ENCODE measurements at places on chromosomes 5 and 9.

DNA sequence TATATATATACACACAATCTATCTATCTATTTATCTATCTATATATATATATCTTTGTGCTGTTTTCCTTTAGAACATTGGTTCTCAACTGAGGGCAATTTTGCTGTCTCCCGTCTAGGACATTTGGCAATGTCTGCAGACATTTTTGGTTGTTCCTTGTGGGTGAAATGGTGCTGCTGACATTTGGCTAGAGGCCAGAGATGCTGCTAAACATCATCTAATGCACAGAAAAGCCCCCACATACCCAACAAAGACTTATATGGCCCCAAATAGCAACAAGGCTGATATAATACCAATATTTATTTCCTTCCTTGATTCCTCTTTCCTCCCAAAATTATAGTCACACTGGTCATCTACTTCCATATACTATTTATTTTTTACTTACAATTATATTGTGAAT is 197.5 kb downstream of the TRPM3 start:
- no peak for DNase-seq

DNA sequence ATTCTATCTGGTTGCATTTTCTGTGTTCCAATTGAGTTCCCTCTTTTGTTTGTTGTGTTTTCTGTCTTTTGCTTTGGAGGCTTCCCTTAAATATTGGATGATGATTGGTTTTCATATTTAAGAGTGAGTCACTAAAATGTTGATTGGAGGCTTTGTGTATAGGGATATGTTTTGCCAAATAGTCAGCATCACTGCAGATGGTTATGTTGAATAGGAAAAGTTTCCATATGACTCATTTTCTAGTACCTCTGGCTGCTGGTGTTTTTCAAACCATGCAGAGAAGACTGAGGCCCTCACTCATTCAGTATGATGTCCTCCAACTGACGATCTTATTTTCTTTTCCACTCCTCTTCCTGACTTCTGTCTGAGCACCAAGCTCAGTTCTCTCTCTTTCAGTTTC is 1290.0 kb downstream of the EFNA5 start:
- DNase-seq: no peak

DNA sequence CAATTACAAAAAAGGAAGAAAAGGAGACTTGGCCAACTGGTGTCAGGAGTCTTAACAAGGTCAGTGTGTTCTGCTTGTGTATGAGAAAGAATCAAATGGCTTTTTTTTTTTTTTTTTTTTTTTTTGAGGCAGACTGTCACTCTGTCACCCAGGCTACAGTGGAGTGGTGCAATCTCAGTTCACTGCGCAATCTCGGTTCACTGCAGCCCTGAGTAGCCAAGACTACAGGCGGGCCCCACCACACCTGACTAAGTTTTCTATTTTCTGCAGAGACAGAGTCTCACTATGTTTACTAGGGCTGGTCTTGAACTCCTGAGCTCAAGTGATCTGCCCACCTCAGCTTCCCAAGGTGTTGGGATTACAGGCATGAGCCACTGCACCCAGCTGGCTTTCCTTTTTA is 3.1 kb upstream of the IL7R start:
- peak; percentile 77 for DNase-seq

DNA sequence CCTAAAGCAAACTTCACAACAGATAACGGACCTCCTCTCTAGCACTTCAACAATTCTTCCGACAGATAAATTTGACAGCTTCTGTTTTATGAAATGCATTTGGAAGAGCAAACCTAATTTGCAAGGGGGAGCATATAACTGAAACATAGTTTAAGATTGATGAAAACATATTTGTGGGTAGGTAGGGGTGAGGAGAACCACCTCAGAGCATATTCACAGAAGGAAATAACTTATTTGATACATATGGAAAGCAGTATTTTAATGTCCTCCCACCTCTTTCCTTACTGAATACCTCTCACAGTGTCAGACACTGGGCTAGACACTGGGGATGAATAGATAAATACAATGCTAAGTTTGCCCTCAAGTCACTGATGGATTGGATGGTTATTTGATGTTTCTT is 384.8 kb downstream of the MAT2B start:
- no peak for DNase-seq

- no peak for DNase-seq
Observed at GRCh38 chr9:19662213-19662612, 126.6 kb downstream of the SLC24A2 start.

DNA sequence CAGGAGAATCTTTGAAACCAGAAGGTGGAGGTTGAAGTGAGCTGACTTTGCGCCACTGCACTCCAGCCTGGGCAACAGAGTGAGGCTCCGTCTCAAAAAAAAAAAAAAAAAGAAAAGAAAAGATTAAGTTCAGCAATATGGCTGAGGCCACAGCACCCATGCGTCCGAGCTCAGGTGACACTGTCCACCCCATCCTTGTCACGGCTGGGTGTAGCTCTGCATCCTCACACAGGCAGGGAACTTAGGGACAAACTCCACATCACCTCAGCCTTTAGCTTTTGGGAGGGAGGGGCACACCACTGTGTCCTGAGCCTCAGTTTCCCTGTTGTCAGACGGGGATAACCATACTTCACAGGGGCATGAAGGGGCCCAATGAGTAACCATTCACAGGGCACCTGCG is 15.5 kb downstream of the FGD3 start:
- no peak for DNase-seq
